ENCODE measurements at places on chromosomes 6 and 20.

- peak; percentile 74 for DNase-seq
These were observed 2.2 kb downstream of the CCN2 start for GRCh38 chr6:131948692-131949619.

DNA sequence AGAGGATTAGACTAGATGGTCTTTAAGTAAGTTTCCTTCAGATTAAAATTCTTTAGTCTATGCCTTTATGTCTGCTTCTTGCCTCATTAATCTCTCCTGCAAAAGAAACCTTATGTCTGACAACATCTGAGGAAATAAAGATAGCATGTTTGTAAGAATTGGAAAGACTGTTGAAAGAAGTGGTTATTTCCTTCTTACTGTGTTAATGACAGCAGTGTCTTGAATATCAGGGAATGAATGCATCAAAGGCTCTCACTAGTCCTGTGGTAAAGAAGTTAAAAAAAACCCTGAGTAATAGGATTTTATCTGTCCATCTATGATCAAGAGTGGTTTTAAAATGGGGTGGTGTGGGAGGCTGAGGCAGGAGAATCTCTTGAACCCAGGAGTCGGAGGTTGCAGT is 302.0 kb downstream of the PRL start:
- no peak for DNase-seq

- DNase-seq: peak; percentile 95
These were observed 130.7 kb downstream of the UTRN start for GRCh38 chr6:144415835-144416237.

GRCh38 chr6:28803337-28803709 is 120.5 kb downstream of the TRIM27 start:
- no peak for DNase-seq

- no peak for DNase-seq
These were observed 22.4 kb downstream of the MANBAL start for GRCh38 chr20:37311710-37312355.

GRCh38 chr6:52306972-52307870 is 22.7 kb upstream of the MCM3 start:
- no peak for DNase-seq

DNA sequence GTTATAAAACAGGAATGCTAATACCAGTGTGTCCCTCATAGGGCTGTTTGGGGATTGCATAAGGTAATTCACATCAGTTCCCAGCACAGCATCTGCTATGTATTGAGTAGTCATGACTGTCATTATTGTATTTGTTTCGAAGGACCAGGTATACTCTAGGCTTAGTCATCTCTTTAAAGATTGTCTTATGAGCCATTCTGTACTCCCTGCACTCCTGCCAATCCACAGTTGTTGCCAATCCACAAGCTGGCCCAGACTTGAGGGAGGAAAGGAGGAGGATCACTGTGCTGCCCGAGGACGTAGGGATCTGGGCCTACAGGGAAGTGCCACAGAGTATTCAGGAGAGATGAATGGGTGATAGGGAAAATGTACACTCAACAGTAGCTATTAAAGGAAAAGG is 113.0 kb upstream of the TIAM2 start:
- DNase-seq: no peak

DNA sequence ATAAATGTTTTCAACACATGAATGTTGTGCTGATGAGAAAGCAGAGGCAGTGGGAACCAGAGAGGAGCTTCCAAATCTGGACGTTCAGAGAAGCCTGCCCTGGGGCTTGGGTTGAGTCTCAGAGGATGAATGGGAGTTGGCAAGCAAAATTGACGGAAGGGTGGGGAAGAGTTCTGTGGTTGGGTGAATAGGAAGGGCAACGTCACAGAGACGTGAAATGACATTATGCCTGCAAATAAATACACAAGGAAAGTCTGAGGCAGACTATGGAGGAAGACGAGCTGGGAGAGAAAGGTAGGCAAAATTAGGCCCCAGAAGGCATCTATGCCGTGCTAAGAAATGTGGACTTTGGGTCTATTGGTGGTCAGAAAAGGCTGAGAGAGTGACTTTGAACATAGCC is 25.2 kb upstream of the SGK1 start:
- DNase-seq: no peak

- DNase-seq: no peak
These were observed 83.0 kb downstream of the SLC22A3 start for GRCh38 chr6:160431226-160431625.
